ENCODE measurements at places on chromosomes 2 and 18.

GRCh38 chr2:33497221-33497650 is 20.8 kb downstream of the RASGRP3 start:
- DNase-seq: no peak

DNA sequence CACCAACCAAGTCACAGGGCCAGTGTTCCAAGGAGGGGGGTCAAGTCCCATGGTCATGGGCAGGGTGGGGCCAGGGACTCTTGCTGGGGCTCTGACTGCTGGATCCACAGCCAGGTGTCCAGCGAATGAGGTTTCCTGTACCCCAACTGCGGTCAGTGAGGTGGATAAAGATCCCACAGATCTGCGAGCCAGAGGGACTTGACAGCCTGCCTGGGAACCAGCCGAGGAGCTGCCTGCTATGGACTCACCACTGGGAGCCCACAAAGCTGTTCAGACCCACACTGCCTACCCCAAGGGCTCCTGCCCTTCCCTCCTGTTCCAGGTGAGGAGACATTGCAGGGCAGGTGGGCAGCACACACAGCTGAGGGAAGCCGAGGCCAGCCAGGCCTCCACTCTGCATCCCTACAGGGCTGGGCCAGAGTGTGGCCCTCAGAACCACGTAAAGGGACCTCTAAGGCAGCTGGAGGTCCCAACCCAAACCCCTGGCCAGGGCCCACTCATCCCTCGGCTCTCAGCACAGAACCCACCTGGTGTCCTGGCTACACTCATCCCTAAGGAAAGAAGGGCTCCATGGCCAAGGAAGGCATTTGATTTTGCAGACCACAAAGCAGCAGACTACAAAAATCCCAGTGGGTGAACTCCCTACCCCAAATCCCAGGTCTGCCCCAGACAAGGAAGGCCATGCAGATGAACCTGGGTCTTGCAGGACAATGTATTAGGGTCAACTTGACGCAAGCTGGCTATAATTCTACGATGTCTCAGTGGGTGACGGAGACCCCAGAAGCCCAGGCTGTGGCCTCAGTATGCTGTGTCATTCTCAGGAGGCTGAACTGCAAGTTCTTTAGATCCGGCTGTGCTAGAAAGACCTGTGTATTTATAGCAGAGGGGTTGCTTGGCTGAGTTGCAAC is 209.2 kb downstream of the MGAT5 start:
- peak; percentile 84 for DNase-seq

DNA sequence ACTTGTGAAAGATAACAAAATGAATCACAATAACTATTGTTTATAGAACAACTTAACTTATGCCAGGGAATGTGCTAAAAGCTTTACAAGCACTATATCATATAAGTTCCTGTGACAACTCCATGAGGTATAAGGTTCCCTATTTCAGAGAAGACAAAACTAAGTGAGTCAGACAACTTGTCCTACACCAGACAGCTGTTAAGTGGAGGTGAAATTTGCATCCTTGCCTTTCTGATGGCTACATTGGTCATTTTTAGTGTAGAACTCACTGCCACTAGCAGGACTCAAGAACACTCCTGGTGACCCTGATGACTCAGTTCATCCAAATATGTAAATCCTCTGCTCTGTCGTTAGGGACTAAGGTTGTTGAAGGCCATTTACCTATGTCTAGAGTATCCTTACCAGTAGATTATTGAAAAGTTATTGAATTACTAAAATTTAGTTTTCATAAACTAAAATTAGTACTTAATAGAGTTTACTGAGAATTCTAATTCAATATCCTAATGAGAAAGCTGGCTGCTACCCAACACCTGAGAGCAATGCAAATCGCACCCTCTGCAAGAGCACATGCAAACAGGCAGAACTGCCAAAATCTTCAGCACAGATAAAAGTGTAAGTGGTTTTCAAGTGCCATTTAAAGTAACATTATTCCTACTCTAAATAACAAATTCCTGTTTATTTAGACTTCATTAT is 636.2 kb downstream of the NRXN1 start:
- no peak for DNase-seq

- DNase-seq: no peak
These were observed 202.5 kb upstream of the RBMS1 start for GRCh38 chr2:160696087-160696452.

DNA sequence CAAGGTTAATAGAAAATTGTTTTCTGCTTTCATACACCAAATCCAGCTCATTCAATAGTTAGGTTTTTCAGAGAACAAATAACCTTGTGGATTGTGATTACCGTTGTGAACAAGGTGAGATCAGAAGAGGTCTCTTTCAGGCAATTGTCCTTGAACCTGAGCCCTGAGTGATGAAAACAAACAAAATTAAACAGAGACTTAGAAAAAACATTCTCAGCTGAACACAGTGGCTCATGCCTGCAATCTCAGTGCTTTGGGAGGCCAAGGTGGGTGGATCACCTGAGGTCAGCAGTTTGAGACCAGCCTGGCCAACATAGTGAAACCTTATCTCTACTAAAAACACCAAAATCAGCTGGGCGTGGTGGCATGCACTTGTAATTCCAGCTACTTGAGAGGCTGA is 68.1 kb downstream of the HNMT start:
- no peak for DNase-seq

DNA sequence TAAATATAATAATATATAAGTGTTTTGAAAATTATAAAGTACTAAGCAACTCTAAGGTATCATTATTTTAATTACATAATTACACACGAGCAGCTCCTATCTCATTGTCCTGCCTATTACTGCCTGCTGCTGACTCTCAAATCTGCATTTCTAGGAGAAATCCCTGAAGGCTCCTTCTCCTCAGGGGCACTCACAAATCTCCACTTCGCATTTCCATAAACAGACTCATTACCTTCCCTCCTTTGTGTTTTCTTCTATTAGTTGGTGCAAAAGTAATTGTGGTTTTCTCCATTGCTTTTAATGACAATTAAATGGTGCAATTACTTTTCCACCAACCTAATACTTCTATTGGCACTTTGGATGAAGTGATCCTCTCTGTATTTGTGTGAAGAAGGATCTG is 135.0 kb upstream of the HNMT start:
- no peak for DNase-seq
